ENCODE measurements at places on chromosomes 16 and 17. TPM values are rescaled to one million over a fixed set of nuclear protein-coding genes. Genes with fewer than 3 reads are reported as not detected.

Gene LGALS9
- total RNA-seq, result 0.91 TPM

Gene PRSS8
- total RNA-seq, result 0.28 TPM

Gene MVD
- total RNA-seq, result 25.9 TPM

Gene NXPH3
- 0.37 TPM for total RNA-seq

Gene PARD6A
- 1.7 TPM for total RNA-seq

Gene KRT24
- not detected for total RNA-seq

Gene KRT9
- total RNA-seq, result not detected

Gene HOXB2
- 1.1 TPM for total RNA-seq

Gene TIMP2
- 167 TPM for total RNA-seq

Gene LITAFD
- total RNA-seq, result not detected

Gene TMED6
- total RNA-seq, result not detected

Gene TCAP
- total RNA-seq, result 1.0 TPM

Gene CBX1
- 76.8 TPM for total RNA-seq
